D721Med (cell line): ENCODE measurements at places on chromosomes 7 and 10.

DNA sequence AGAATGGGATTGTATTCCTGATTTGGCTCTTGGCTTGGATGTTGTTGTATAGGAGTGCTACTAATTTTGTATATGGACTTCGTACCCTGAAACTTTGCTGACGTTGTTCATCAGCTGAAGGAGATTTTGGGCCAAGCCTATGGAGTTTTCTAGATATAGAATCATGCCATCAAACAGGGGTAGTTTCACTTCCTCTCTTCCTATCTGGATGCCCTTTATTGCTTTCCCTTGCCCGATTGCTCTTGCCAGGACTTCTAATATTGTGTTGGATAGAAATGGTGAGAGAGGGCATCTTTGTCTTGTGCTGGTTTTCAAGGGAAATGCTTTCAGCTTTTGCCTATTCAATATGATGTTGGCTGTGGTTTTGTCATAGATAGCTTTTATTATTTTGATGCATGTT, 92.3 kb downstream of the CCDC7 start:
- DNase-seq, result no peak

- no peak for DNase-seq
Observed at GRCh38 chr10:104127411-104127810, 5.4 kb downstream of the SFR1 start.

DNA sequence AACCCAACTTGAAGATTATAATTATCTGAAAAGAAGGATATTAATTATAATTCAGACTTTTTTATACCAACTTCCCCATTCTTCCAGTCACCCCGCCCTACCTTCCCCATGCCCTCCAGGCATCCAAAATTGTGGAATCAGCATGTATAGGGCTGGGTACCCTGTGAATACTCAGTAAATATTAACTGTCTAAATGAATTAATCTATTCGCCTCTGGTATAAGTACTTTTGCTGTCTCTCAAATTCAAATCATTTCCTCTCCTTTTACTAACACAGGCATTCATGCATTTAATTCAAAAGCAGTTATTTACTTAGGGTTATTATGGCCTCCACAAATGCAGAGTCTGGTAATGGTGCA, 26.5 kb upstream of the GOT1 start:
- no peak for DNase-seq

- no peak for DNase-seq
Observed at GRCh38 chr10:48353246-48353645, 46.8 kb downstream of the MAPK8 start.

- no peak for DNase-seq
Observed at GRCh38 chr10:91875156-91875555, 34.1 kb downstream of the FGFBP3 start.

DNA sequence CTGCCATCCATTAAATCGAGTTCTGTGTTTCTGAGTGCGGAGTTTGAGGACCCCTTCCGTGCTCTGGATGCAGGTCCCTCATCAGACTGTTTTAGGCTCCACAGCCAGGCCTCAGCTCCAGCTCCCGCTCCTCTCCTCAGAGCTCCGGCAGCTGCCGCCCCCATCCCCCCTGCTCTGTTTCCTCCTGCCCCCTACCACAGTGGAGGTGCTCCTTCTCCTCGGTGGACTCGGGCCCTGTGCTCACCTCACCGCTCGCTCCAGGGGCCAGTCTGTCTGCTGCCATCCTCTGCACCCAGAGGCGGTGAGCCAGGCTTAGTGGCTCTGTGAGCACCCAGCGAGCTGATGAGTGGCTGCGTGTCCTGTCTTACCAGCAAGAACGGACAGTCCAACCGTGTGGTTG, 21.4 kb upstream of the PRKAR1B start:
- DNase-seq, result no peak

DNA sequence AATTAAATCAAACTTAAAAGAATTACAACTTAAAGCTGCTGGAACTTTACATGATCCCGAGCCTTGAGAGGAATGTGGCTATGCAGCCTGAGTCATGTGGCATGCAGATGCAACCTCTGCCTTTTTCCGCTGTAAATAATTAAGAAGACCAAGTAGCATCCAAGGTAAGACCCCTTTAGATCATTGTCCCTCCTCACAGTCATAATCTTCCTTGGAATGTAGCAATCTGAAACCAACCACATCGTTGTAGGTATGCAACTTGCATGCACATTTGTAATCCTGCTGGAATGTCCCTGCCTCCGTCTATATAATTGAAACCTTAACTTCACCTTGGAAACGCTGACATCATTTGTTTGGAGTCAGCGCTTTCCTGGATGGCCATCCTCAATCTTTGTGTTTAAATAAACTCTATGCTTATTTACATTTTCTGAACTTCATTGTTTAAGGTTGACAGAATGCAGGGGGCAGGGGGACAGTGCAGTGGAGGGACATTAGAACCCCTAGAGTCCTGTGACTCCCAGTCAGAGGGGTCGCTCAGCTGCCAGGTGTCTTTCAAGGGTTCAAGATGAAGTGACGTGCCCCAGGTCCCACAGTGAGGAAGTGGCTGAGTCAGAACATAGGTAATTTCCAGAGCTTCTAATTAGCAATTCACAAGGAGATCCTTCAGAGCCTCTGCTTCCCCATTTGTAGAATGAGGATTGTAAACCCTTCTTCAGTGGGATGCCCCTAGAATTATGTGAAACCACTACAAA, 110.7 kb downstream of the RALA start:
- no peak for DNase-seq

GRCh38 chr10:101394524-101395133, 40.7 kb downstream of the BTRC start:
- DNase-seq, result no peak

- no peak for DNase-seq
Observed at GRCh38 chr7:98509836-98510235, 107.2 kb upstream of the NPTX2 start.

- no peak for DNase-seq
Observed at GRCh38 chr7:156475179-156475578, 165.4 kb upstream of the RNF32 start.

DNA sequence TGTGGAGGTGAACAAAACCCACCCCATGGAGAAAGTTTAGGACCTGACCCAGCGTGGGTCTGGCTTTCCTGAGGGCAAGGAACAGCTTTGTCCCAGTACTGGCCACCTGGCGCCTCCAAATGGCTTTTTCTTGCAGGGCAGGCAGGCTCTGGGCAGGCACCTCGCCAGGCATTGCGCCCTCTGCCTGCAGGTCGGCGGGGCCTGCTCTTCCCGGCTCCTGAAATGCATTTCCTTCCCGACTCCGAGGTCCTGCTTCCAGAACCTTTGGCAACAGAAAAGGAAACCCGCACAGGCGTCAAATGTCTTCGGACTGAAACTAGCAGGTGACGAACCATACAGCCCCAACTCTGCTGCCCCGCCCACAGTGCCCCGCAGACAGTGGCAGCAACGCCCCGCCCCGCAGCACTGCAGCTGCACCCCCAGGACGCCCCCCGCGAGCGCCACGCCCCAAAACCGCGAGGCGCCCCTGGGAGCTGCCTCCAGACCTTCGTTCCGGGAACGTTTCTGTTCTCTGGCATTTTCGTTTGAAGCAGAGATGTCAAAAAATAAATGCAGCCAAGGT, 65.5 kb downstream of the C10orf143 start:
- no peak for DNase-seq

DNA sequence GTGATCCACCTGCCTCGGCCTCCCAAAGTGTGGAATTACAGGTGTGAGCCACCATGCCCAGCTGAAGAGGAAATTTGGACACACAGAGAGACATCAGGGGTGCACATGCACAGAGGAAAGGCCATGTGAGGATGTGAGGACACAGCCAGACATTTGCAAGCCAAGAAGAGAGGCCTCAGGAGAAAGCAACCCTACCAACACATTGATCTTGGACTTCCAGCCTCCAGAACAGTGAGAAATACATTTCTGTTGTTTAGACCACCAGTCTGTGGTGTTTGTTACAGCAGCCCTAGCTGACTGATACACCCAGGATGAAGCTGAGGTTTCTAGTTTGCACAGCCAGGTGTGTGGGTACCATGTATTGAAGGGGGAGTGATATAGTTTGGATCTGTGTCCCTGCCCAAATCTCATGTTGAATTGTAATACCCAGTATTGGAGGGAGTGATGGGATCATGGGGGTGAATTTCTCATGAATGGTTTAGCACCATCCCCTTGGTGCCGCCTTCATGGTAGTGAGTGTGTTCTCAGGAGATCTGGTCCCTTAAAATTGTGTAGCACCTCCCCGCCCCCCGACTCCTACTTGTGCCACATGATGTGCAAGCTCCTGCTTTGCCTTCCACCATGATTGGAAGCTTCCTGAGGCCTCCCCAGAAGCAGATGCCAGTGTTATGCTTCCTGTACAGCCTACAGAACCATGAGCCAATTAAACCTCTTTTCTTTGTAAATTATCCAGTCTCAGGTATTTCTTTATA, 64.7 kb upstream of the DUSP5 start:
- no peak for DNase-seq

- DNase-seq, result no peak
Observed at GRCh38 chr7:148391591-148391990, 199.0 kb upstream of the C7orf33 start.

DNA sequence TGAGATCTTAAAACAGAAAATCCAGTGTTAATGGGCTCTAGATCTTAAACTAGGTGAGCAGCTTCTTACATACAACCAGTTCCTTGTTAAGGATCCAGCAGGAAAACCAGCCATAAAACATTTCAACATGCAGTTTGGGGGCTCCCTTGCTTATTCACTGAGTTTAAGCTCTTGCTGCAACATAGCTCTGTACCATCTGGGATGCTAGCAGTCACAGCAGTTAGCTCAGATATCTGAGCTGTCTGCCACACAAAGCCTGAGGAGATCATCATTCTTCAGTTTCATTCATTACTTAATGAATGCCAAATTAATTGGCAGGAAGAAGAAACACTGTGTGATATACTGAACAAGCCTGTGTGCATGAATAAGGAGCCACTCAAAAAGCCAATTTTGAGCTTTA, 62.8 kb downstream of the PODXL start:
- DNase-seq, result no peak

- no peak for DNase-seq
Observed at GRCh38 chr10:110354322-110354766, 49.6 kb upstream of the SMNDC1 start.

DNA sequence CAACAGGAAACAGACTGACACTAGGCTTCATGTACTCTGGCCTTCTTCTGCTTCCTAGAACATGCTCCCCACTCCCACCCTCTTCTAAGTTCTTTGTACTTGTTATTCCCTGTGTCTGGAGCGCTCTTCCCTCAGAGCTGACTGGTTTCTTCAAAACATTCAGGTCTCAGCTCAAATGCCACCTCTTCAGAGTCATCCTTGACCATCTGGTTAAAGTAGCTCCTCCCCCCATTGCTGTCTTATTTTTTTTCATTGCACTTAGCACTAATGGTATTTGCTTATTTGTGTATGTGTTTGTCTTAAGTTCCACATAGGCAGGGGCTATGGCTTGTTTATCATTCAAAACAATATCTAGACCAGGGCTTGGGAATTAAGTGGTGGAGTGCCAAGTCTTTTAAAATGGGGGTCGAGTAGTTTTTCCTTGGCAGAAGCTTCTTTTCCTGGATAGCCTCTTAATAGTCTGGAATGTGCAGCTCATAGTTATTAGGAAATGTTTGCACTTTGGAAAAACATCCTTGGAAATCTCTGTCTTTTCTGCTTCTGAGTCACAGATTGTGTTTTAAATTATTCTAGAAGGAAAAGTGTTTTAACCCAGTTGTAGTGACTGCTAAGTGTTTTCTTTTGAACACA, 60.0 kb downstream of the RALA start:
- DNase-seq, result no peak

GRCh38 chr7:155995183-155995612, 182.9 kb upstream of the SHH start:
- DNase-seq, result no peak

DNA sequence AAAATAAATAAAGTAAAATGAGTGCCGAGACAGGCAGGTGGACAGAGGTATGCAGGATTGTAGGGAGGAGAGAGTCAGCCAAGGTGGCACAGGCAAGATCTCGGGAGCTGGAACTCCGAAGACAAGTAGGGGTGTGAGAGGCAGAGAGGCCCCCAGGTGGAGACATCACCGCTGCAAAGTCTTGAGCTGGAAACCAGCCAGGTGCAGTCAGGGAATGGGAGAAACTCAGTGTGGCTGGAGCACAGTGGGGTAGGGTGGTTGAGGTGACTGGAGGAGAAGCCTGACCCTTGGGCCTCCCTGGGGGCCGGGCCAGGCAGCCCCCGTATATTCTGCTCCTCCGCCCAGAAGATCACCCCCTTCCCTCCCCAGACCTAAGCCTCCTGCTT, 4.2 kb downstream of the EPHB4 start:
- no peak for DNase-seq

DNA sequence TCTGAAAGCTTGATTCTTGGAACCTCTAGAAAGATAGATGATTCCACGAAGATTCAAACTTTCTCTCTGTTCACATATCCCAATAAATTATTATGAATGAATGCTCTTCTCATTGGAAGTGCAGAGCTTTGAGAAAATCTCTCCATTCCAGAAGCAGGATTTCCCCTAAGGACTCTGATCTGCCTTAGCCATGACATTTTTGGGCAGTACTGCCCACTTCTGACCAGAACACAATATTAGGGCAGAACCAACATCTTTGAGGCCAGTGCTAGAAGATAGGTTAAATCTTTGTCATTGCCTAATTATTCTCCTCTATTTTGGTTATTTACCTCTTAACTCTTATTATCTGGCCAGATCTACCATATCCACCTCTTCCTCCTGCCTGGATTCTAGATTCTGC, 49.9 kb downstream of the ARMC3 start:
- DNase-seq, result no peak

DNA sequence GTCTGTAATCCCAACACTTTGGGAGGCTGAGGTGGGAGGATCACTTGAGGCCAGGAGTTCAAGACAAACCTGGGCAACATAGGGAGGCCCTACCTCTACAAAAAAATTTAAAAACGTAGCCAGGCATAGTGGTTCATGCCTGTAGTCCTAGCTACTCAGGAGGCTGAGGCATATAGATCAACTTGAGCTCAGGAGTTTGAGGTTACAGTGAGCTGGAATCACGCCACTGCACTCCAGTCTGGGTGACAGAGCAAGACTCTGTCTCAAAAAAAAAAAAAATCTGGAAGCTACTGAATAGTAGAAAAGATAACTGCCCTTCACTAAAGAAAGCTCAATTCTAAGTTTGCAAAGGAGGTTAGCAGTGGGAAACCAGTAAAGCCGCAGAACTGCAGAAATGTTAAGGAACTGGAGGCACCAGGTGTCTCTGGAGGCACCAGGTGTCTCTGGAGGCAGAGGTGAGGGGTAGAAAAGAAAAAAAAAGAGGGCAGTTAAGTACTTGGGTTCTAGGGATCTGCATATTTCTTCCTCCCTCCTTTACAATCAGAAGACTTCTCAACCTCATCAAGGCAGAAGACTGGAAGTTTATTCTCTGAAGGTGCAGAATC, 56.5 kb downstream of the RNLS start:
- DNase-seq, result no peak

DNA sequence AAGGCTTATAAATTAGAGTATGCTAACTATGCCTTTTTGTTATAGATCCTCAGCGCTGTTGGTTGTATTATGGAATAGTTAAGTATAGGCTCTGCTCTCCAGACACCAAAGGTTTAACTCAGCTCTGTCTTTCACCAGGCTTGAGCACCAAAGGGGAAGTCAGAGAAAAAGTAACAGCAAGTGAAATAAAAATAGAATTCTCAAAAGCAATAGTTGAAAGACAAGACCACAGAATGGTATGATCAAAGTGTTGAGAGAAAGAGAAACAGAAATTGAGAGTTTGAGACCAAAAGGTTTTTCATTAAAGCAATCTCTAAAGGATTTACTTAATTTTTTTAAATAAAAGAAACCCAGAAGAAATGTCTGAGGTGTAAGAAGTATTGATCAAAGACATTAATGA, 529.8 kb upstream of the C7orf33 start:
- no peak for DNase-seq
